ENCODE measurements at places on chromosomes 1 and 21. TPM values are rescaled to one million over a fixed set of nuclear protein-coding genes. Genes with fewer than 3 reads are reported as not detected.

CHI3L1 gene
- not detected for total RNA-seq

LRRC3 gene
- total RNA-seq, result 3.0 TPM

DNA sequence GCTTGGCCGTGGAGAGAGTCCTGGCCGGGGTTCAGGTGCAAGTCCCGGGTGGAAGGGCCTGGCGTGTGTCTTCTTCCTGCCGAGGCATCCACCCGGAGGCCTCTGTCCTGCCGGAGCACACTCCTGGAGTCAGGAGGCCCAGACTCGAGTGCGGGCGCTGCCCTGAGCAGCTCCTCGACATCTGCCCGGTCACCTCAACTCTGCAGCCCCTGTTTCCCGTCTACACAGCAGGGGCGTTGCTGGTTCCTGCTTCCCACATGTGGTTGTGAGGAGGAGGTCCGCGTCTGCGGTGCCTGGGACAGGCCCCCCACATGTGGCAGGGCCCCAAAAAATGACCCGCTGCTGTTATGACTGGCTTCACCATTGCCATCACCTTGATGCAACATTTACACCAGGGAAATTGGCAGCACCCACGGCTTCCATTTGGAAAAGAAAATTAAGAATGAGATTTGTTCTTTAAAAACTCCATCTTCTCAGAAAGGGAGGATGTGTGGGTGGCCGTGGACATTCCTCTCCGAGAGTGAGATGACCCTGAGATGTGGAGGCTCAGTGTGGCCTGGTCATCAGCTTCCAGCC is 169.8 kb downstream of the PRDM16 start:
- DNase-seq, result no peak

DNA sequence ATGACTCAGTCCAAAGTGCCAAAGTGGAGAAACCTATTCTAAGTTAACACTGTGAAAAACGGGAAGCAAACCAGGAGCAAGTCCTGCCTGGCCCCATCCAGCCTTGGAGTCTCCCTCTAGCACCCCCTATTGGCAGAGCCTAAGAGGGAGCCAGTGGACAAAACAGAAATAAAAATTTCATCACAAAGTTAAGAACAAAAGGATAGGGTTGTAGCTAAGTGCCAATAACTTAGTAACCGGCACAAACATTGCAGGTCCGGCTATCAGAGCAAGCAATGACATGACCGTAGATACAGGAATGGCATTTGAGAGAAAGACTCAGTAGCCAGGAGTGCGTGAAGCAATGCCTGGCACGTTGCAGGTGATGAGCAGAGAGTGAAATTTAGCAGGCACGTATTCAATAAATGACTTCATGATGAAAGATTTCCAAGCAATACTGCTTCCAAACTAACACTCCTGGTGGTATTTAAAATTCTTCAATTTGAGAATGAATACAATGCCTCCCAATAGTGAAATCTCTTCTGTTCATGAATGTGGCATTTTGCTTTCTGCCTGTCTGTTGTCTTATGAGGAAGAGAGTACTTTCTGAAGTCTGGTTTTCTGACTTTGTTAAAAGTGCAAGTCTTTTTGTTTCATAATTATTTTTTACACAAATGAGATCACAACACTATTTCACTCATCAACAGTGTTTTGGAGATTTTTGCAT is 391.0 kb downstream of the OMA1 start:
- no peak for DNase-seq

- DNase-seq, result no peak
Observed at GRCh38 chr1:199123615-199124014, 484.8 kb downstream of the PTPRC start.

DNA sequence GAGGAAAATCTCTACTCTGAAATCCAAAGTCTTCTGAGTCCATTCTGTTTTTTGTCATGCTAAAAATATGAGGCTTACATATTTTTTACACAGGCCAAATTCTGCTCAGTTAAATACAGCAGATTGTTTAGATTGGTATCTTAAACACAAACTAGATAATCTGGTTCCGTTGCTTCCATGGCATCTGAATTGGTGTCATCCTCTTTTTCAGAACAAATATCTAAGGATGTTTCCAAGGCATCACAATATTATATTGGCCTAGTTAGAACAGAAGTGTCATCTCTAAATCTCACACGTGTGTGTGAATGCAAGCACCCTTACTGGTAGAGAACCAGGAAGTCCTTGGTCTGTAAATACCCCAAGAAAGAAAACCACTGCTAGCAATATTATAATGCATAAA is 151.2 kb downstream of the NRIP1 start:
- no peak for DNase-seq

GRCh38 chr1:212367474-212368072 is 47.1 kb downstream of the PACC1 start:
- DNase-seq, result no peak

DNA sequence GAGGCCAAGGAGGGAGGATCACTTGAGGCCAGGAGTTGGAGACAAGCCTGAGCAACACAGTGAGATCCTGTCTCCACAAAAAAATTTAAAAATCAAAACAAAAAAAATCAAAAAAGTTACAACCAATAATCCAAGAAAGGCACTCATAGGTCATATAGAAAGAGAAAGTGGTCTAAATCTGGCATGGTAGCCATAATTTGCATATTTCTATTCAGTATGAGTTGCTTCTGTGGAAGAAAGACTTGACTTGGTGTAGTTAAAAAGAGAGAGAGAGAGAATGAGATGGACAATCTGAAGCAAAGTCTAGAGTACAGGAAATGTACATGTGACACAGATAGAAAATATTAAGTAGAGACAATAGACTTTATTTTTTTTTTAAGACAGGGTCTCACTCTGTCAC is 22.5 kb downstream of the JMJD4 start:
- no peak for DNase-seq

DNA sequence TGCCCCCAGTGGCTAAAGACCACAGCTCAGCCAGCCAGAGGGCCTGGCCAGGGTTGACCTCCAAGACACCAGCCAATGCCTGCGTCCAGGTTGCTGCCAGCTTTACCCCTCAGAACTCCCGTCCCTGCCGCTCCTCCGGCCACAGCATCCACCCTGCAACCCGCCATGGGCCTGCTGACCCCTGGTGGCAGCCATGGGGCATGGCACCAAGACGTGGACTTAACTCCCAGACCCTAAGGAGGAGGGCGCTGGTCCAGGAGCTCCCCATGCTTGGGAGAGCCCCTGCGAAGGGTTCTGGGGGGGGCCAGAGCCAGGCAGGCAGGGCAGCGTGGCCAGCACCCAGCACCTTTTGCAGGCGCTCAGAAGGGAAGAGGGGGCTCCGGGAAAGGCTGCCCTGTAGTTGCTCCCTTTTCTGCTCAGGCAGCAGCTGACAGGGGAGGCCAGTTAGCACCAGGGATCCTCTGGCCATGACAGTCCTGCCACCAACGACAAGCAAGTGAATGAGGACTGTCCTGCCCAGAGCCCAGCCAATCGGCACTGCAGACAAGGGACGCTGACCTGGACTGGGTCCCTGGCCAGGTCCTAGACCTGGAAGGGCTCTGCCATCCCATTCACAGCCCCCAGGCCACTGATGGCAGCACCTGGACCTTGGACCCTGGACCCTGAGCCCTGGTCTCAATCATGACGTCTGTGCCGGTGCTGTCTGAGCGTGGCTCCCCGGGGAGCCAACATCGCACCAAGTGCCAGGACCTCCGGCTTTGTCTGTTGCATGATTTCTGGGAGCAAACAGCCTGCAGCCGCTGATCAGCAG is 246.2 kb downstream of the NPHP4 start:
- peak; percentile 61 for DNase-seq

DNA sequence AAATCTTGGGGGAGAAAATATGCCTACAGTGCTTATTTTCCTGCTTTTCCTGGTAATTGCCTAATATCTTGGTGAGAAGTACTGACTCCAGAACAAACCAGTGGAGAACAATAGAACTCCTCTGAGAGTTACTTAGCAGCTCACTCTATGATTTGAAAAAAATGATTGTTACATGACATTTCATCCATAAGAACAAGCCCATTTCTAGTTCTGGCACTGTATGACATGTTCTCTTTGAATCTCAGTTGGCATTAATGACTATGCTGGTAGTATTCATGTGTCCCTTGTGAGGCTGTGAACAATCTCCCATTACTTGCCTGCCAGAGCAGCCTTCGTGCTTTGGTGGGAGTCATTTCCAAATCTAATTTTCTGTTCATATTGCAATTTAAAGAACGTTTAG is 58.0 kb downstream of the CLIC4 start:
- no peak for DNase-seq

DNA sequence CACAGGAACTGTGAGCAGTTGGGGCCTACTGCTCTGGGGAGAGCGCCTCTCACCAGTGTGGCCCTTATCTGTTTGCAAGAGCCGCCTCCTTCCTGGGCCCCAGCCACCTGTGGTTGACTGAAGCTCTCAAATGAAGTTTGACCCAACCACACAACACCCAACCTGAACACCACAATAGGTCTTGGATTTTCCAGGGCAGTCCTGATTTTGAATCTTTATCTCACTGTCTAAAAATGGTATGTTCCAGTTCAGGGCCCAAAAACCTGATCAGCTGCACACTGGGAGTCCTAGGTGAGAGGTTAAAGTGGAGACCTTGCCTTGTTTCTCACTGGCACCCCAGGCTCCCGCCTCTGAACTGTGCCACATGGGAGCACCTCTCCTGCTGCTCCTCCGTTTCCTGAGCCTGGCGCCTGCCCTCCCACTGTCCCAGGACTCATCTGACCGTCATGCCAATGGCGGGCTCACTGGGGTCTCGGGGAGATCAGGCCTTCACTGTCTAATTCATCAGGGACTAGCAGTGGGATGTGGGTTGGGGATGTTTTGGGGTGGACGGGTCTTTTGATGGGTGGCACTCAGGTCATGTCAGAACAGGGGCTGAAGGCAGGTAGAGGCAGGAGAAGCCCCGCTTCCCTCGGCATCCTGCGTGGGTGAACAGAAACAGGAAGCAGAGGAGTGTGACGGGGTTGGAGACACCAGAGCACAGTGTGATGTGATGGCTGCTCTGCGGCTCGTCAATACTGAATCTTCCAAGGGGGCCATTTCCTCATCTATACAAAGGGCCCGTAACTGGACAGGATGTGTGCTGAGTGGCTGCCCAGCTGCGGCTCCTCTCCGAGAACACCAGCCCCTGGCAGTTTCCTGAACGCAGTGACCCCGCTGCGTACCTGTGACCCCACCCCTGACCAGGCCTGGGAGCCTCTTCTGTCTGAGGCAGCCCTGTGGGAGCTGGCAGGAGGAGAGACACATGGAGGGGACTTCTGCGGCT is 59.6 kb upstream of the ITPKB start:
- DNase-seq, result no peak

Measured in SJSA1 (cell line).